Activated naive CD4-positive, alpha-beta T cell treated with anti-CD3 and anti-CD28 coated beads, Interleukin-2, amount 50 U/mL, for 72 hours (primary cell): ENCODE measurements at places on chromosomes 4 and X. TPM values are rescaled to one million over a fixed set of nuclear protein-coding genes. Genes with fewer than 3 reads are reported as not detected.

Gene MAP3K15
- total RNA-seq: 2.4 TPM

- DNase-seq: no peak
Observed at GRCh38 chr4:6027392-6027791, 9.2 kb upstream of the C4orf50 start.

DNA sequence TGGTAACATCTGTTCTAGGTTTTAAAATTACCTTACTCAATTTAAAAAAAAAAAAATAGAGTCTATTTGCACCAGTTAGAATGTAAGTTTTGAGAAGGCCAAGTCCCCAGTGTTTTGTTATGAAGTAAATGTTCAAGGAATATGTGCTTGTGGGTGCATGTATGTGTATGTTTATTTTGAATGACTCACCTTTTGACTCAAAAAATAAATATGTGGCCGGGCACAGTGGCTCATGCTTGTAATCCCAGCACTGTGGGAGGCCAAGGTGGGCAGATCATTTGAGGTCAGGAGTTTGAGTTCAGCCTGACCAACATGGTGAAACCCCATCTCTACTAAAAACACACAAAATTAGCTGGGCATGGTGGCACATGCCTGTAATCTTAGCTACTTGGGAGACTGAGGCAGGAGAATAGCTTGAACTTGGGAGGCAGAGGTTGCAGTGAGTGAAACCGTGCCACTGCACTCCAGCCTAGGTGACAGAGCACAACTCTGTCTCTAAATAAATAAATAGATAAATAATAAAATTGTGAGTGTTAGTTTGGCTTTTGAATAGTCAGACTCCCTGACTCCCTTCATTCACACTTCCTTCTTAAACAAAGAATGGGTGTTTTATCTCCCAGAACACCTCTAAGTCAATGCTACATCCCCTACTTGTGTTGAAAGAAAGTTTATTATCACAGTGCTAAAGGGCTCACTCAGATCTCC is 511.3 kb upstream of the PCDH7 start:
- DNase-seq: no peak

GRCh38 chr4:152723236-152723635 is 43.4 kb upstream of the TMEM154 start:
- DNase-seq: no peak

GRCh38 chrX:121238093-121238492 is 190.7 kb downstream of the GLUD2 start:
- DNase-seq: no peak
